ENCODE measurements at places on chromosomes 11 and 22.
A peak's percentile ranks its signal among the peaks of the same experiment; 100 is the strongest.

DNA sequence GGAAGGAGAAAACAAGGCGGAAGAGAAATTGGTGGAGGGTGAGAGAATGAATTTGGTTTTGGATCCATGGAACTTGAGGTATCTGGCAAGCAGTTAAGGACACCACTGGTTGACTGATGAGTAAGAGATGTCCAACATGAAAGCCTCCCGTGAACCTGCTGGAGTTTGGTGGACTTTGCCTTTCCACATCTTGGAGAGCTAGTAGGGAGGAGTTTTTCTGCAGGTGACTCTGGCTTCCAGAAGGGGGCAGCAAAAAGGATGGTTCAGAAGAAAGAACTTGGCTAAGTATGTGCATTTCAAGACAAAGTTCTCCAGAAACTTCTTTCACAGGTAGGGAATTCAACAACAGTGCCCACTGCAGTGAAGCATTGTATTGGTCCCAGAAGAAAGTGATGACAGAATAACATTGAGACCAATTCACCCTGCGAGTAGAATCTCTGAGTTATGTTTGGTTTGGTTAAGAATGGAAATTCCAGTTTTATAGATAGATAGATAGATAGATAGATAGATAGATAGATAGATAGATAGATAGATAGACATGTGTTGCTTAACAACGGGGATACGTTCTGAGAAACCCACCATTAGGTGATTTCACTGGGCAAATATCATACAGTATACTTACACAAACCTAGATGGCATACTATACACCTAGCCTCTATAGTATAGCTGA, 28.5 kb downstream of the DCDC1 start:
- DNase-seq, result peak; percentile 27

DNA sequence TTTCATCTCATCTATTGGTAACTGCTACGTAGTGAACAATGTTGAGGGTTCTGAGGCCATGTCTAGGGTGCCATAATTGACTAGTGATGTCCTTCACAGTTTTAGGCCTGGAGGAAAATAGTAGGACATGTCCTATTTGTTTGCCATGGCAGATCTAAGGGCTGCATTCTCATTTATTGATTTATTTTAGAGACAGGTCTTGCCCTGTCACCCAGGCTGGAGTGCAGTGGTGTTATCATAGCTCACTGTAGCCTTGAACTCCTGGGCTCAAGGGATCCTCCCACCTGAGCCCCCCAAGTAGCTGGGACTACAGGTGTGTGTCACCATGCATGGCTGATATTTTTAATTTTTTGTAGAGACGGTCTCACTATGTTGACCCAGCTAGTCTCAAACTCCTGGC, 5.2 kb downstream of the CEP164 start:
- no peak for DNase-seq

- DNase-seq, result no peak
These were observed 7.2 kb upstream of the NIPSNAP1 start for GRCh38 chr22:29587938-29588699.

DNA sequence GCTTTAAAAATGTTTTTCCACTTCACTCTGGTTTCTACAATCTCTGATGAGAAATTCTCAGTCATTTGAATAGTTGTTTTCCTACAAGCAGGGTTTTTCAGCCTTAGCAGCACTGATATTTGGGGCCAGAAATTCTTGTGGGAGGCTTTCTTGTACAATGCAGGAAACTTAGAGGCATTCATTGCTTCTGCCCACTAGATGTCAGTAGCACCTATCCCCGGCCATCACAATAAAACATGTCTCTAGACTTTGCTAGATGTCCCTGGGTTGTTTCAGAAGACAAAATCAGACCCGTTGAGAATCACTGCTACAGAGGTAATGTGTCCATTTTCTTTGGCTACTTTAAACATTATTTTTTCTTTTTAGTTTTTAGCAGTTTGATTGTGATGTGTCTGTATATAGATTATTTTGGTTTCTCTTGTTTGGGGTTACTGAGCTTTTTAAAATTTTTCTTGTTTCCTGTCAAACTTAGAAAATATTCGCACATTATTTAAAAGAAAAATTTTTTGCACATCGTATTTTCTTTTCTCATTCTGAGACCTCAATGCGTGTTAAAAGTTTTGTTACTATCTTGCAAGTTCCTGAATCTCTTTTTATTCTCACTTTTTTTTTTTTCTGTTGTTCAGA, 60.8 kb upstream of the CCDC179 start:
- peak; percentile 55 for DNase-seq

- no peak for DNase-seq
These were observed 167.0 kb upstream of the B3GAT1 start for GRCh38 chr11:134578807-134579723.

DNA sequence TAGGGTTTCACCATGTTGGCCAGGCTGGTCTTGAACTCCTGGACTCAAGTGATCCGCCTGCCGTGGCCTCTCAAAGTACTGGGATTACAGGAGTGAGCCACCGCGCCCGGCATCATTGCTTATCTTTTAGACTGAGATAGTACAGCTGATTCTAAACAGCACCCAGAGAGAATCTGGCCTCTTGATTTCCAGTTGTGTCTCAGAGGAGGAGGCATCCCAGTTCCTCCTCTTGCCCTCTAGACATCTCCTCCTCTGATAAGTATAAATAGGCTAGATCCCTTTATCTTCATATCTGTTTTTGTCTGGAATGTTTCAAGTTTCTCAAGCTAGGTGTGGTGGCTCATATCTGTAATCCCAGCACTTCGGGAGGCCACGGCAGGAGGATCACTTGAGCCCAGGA, 7.0 kb downstream of the MARK2 start:
- DNase-seq, result no peak

DNA sequence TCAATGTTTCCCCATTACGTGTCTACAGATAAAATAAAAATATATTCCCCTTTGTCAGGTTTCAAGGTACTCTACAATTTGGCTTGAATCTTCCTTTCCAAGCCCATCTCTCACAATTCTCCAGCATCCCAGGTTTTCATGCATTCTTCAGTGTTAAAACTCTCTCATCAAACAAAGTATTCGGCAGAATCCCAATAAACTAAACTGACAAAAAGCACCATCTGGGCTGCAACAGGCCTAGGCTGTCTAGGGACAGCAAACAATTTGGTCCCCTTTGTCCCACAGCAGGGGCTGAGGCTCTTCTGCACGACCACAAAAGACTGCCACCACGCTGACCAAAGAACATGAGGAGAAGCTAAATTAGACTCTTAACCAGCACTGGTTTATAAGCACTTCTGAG, 159.4 kb downstream of the CADM1 start:
- DNase-seq, result no peak

DNA sequence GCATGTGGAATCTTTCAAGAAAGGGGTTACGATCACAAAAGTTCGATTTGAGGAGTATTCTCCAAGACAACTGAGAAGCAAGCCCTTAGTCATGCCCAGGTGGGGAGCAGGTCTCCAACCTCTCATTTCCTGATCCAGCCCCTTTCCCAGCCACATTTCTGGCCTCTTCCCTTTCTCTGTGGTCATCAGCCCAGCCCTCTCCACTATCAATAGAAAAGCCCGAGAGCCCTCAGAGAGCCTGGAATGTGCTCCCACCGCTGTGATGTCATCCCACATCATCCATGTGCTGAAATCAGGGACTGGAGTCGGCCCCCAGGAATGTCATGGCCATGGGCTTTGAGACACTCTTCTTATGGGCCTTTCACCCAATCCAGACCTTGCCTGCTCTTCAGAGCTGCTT, 62.6 kb downstream of the KCNJ1 start:
- DNase-seq, result no peak

GRCh38 chr11:103601225-103601846, 435.1 kb upstream of the DDI1 start:
- peak; percentile 80 for DNase-seq

GRCh38 chr11:75625991-75626888, 42.6 kb downstream of the MAP6 start:
- no peak for DNase-seq

- DNase-seq, result no peak
These were observed at the start of gene RASD2 for GRCh38 chr22:35540595-35541253. Gene RASD2 (plus strand): TSS chr22:35540831. CDS start chr22:35546810, 5,979 bp downstream.

DNA sequence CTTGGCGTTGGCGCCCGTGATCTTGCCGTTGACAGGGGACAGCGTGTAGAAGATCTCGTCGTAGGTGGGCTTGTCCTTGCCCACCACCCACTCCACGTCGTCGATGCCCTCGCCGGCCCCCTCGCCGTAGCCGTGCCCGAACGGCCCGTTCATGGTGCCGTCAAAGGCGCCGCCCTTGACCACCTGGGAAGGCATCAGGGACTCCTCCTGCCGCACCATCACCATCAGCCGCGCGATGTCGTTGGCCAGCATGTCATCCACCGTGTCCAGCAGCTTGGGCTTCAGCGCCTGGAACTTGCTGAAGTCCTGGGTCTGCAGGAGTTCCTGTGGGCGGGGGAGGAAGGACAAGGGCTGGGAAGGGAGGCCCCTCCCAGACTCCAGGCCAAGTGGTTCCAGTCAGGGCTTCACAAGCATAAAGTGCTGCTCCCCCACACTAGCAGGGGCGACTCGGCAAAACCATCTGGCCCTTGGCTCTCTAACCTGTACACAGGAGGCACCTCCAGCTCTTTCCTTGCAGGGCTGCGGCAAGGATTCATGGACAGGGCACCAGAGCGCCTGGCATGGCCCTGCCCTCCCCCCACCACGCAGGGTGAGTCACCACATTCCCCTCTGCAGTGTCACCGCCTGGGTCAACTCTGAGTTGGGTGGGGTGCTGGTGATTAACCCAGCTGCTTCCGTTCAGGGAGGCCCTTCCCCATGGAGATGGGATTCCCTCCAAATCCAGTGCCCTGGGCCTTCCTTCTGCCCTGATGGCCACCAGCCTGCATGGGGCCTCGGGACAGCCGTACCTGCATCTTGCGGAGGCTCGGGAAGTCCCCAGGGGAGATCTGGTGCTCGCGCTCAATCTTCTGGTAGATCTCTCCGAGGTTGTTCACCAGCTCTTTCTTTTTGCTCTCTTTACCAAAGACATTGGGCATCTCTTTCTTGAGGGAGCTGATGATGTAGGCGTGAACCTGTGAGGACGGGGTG, 10.4 kb upstream of the CDC42BPG start:
- DNase-seq, result peak; percentile 76

- no peak for DNase-seq
These were observed 81.8 kb downstream of the SFI1 start for GRCh38 chr22:31578171-31578570.

DNA sequence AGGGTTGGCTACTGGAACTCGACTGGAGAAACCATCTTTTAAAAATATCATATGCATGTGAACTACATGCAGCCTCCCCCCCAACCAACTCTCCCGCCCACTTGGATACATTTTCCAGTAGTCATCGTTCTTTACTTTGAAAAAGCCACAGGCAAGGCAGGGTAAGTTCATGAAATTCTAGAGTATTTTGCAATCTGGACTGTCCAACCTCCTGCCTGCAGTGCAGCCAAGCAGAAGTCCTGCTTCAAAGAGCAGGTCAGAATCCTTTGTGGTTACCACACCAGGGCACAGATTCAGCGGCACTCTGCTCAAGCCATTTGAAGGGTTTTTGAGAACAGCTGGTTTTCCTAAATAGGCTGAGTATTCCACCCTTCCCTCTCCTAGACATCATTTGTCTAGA, 12.1 kb downstream of the ELF5 start:
- no peak for DNase-seq

GRCh38 chr11:2260491-2261364, 9.7 kb downstream of the ASCL2 start:
- no peak for DNase-seq

- no peak for DNase-seq
These were observed 141.4 kb upstream of the E2F8 start for GRCh38 chr11:19382131-19382611.

GRCh38 chr22:49470741-49471503, 356.8 kb downstream of the BRD1 start:
- no peak for DNase-seq

GRCh38 chr11:116342148-116342547, 430.6 kb downstream of the BUD13 start:
- DNase-seq, result no peak

DNA sequence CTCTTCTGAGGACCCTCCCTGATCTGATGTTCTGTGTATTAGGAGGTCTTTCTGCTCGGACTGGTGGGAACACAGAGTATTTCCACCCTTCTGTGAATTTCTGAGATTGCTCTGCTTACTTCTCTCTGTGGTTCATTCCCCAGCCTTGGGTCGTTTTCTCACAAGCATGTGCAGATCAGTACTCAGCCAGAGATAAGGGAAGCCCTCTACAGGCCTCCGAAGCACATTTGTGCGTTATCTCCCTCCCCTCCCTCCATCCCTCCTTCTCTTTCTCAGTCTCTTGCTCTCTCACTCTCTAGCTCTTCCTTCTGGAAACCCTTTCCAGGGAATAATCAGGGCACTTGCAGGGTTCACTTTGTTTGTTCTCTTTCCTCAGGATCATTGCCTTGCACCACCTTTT, 35.2 kb upstream of the TUB start:
- DNase-seq, result no peak

GRCh38 chr11:126739499-126740145, 260.9 kb downstream of the KIRREL3 start:
- DNase-seq, result no peak

DNA sequence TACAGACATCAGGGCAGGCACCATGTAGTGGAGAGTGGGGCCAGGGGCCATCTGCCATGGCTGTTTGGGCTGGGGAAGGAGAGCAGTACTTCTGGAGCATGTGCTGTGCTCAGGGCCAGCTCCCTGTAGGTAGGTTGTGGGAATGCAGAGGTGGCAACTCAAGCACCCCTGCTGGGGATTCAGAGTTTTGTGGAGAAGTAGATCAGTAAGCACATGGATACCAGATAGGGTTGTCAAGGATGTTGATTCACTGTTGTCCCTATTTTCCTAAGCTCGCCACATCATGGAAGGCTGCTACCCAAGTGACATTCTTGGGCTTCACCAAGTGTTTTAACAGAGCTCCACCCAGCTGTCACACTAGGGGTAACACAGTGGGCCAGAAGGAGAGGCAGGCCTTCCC, 67.2 kb downstream of the BMAL1 start:
- no peak for DNase-seq

DNA sequence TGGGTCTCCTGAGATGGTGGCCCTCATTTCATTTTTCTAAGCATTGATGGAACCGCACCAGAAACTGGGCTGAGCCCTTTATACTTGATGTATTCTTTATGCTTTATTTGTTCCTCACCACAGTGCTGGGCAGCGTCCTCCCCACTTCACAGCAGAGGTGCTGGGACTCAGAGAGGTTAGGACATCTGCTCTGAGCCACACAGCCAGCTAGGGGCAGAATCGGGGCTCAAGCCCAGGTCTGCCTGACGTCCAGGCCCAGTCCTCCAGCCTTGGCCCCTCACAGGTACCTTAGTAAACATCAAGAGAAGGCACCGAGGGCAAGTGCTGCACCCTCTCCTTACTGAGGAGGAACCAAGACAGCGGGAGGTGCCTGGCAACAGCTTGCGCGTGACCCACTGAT, 20.2 kb upstream of the SHISAL1 start:
- no peak for DNase-seq

GRCh38 chr11:69515271-69516245, 34.1 kb downstream of the LINC01488 start:
- no peak for DNase-seq

GRCh38 chr22:26828311-26828710, 170.9 kb downstream of the MIAT start:
- DNase-seq, result no peak

Data from COLO829 (cell line).